ENCODE measurements at places on chromosomes 5 and 9.

DNA sequence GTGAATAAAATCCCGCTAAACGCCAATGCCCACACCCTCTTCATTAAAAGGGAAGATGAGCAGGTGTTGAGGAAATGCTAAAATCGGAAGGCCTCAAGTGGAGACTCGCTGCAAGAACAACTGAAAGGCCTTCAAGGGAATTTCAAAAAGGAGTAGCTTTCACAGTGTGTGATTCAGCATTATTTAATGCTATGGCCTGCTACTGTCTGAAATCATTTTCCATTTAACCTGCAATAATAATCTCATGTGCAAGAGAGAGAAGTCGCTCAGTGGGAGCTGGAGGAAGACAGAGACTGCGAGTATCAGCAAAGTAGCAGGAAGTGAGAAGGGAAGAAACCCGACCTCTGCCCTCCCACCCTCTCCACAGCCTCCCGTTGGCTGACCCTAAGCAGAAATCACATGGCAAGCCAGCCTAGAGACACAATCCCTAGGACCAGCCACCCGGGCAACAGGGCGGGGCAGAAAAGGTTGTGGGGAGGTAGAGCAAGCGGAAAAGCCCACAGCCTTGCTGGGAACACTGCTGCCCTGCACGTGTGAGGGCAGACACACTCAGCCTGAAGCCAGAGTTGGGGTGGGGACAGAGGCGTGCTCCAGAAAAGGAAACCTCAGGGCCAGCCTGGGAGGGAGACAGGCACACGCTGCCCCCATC is 39.9 kb upstream of the CTSL start:
- no peak for DNase-seq

DNA sequence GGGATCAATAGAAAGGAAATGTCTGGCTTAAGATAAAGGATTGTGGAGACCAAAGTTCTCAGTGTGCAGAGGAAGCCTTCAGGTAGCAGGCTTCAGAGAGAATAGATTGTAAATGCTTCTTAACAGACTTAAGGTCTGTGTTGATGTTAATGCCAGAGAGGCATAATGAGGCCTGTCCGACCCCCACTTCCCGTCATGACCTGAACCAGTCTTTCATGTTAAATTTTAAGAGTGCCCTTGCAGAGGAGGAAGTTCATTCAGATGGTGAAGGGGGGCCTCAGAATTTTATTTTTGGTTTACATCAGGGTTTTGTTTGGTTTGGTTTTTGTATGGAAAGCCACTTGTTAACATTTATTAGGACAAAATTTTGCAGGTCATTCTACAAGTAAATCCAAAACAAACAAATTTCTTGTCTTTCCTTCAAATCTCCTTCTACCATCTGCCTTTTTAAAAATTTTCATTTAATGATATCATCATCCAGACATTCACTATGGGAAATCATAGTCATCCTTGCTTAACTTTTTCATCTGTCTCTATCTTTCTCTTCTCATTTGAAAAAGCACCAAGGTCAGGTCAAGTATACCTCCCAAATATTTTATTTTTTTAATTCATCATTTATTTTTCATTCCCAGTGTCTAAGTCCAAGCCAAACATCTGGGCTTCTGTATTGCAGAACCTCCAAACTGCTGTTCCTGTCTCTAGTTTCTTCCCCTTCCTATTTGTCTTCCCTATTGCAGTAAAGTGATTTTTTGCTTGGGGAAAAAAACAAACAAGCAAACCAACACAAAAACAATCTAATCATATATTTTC is 6.9 kb upstream of the ABCA1 start:
- DNase-seq, result no peak

DNA sequence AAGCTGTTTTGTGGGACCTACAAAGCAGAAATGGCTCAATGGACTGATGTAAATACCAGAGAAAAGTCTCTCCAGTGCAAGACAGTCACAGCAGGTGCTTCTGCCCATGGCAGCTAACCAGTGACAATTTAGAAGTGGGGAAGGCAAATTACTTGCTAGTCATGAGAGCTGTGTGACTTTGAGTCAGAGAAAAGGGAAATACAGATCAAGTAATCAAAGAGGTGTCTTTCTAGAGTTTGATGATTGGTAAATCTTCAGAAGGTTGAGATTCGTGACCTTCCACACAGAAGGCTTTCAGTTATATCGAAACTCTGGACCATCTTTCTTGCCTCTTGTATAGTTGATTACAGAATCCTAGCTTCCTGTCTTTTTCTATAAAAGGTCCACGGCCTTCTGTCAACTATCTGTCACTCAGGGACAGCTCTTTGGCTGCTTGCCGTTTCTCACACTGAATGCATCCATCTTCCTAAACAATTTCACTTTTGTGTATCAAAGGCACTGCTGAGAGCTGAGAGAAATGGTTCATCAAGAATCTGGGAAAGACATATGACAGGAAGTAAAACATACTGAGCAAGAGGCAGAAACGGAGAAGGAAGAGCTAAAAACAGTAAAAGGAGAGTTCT is 993.9 kb upstream of the ACO1 start:
- DNase-seq, result no peak

GRCh38 chr5:55071413-55071812 is 31.0 kb upstream of the GZMA start:
- no peak for DNase-seq

DNA sequence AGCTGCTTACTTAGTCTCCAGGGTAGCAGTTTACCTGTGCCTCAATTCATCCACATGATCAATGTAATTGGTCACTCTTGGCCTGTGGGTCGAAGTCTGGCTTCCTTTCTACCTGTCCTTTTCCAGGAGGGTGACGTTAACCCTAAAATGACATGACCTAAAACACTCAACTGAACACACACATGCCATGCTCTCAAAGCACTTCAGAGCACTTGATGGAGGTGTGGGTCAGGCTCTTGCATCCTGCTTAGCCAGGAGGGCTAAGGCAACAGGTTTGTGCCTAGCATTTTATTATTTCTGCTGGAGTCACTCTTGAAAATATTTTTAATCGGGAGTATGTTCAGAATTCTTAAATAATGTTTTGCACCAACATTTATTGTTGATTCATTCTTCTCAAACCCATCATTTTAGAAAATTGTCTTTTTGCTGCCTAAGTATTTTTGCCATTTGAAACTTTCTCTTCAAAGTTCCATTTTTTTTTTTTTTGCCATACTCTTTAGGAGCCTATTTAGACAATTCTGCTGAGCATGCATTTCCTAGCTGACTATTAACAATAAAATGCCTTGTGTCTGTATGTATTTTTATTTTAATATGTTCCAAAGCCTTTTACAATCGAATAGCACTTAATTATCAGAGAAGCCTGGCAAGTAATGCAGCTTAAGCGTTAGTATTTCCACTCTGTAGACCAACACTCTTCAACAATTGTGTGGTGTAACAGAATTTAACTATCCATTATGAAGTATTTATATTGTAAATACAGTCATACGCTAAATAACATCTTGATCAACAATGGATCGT is 59.1 kb downstream of the ATP10B start:
- DNase-seq, result no peak

- DNase-seq, result no peak
Observed at GRCh38 chr9:118362123-118362522, 657.9 kb downstream of the TLR4 start.

GRCh38 chr5:178589180-178590140 is 733 bp downstream of the COL23A1 start:
- peak; percentile 22 for DNase-seq

GRCh38 chr5:120400356-120400755 is 63.7 kb upstream of the PRR16 start:
- no peak for DNase-seq

DNA sequence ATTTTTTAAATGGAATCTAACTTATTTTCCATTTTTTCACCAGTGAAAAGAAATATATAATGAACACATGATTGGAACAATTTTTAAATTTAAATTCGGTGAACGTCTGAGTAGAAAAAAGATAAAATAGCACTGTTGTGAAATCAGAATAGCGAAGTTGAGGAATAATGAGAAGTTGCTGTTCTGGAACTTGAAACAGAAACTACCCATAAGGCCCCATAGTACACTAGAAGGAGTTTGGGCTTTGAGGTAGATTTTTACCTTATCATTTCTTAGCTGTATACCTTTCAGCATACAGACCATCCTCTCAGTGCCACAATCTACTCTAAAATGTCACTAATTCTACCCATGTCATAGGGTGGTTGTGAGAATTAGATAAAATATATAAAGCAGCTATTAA is 35.1 kb downstream of the TDRD7 start:
- no peak for DNase-seq

DNA sequence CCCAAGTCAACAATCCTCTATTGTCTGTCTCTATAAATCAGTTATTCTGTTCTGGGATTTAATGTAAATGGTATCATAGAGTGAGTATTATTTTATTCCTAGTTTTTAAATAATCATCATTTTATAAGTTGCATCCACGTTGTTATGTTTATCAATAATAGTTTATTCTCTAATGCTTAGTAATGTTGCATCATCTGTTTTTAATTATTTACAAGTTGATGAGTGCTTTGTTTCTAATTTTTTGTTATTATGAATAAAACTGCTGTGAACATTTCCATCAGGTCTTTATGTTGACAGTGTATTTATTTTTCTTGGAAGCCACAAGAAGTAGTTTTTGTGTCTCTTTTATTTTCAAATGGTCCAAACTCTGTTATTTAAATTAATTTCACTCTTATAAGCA is 1201.2 kb upstream of the CDH6 start:
- no peak for DNase-seq

DNA sequence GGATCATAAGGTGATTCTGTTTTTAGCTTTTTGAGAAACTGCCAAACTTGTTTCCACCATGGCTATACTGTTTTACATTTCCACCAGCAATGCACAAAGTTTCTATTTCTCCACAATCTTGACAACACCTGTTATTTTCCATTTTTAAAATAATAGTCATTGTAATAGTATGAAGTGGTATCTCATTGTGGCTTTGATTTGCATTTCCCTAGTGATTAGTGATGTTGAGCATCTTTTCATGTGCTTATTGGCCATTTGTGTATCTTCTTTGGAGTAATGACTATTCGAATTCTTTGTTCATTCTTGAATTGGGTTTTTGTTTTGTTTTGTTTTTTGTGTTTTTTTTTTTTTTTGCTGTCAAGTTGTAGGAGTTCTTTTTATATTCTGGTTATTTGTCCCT is 4.9 kb downstream of the GARNL3 start:
- no peak for DNase-seq

- DNase-seq, result no peak
Observed at GRCh38 chr5:76926329-76927105, 26.3 kb upstream of the CRHBP start.

- DNase-seq, result no peak
Observed at GRCh38 chr5:69288688-69289087, 43.9 kb downstream of the CCDC125 start.

DNA sequence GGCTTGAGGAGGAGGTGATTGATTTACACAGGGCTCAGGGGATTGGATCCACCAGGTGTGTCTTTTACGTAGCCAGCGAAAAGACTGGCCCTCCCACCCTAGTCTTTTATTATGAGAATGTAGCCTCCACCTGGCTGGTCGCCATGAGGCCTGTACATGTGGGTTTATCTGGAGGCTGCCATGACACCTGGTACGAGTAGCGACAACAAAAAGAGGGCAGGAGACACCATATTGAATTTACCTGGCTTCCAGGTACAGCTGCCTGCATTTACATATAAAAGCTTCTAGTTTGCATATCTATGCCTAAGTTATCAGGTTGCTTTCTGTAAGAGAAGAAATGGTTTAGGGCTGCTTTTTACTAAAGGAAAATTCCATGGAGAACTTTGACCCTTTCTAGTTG is 1173.7 kb upstream of the SEMA6A start:
- no peak for DNase-seq

GRCh38 chr5:181203777-181204112 is 1.3 kb downstream of the TRIM7 start:
- no peak for DNase-seq

- DNase-seq, result no peak
Observed at GRCh38 chr9:117375956-117376355, 38.9 kb downstream of the ASTN2 start.

- no peak for DNase-seq
Observed at GRCh38 chr5:80745490-80745889, 90.7 kb upstream of the DHFR start.

GRCh38 chr9:91207397-91207728 is 154.4 kb downstream of the AUH start:
- no peak for DNase-seq

DNA sequence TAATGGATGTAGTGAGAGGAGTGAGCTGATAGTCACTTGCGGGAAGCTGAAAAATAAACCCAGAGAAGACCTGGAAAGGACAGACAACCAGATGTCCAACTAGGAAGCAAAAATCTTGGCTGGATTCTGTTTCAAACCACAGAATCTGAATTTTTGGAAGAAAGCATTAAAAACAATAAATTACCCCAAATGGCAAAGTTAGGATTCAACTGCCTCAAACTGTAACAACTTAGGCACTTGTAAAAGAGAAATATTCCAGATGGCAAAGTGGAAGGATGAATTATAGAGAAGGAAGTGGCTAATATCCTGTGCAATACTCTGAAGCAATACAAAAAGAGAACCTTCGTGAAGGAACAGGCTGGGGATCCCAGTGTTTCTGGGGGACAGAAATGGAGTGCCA is 46.8 kb upstream of the SLIT3 start:
- DNase-seq, result no peak

GRCh38 chr9:69495296-69495695 is 170.3 kb downstream of the ENTREP1 start:
- no peak for DNase-seq

DNA sequence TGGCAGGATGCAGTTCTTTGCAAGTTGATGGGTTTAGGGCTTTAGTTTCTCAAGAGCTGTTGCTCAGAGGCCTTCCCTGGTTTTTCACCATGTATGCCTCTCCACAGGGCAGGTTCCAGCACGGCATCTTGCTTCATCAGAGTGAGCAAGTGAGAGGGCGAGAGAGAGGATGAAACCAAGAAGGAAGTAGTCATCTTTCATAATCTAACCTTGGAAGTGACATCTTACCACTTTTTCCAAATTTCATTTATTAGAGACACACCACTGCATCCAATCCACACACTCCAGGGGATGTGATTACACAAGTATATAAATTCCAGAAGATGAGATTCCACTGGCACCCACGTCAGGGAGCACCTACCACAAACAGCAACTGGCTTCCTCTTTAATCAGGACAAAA is 294.4 kb downstream of the MARCHF11 start:
- no peak for DNase-seq
